T-helper 1 cell (primary cell): ENCODE measurements at places on chromosomes 13 and 19.

DNA sequence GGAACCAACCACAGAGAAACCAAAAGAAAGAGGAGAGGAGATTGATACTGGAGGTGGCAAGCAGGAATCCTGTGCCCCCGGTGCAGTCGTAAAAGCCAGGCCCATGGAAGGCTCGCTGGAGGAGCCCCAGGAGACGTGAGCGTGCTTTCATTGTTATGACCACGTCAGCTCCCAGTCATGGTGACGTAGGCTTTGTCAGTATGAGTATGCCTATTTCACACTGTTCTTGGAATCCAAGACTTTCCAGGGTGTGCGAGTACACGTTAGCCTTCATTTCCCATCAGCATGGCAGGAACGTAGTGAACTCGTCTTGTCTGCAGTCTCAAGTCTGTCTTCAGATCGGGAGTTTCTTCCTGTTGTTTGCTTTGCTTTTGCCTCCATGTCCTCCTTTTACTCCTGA is 15.4 kb upstream of the CHAMP1 start:
- no peak for DNase-seq

DNA sequence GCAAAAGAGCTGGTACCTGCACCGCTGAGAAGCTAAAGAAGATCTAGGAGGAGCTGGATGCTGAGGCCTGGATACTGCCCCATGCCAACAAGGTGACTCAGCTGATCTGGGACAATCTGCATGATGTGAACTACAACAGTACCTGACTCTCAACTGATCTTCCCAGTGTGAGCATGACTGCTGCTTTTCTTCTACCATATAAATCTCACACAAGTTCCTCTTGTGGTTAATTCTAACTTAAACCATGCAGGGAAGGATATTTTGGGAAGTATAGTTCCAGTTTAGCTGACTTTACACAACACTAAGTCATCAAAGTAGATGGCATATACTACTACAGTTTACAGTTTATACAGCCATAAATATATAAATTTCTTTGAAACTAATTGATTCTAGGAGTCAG is 91.9 kb downstream of the SLAIN1 start:
- no peak for DNase-seq

- peak; percentile 47 for DNase-seq
Observed at GRCh38 chr13:33204130-33204927, 81.2 kb downstream of the STARD13 start.

DNA sequence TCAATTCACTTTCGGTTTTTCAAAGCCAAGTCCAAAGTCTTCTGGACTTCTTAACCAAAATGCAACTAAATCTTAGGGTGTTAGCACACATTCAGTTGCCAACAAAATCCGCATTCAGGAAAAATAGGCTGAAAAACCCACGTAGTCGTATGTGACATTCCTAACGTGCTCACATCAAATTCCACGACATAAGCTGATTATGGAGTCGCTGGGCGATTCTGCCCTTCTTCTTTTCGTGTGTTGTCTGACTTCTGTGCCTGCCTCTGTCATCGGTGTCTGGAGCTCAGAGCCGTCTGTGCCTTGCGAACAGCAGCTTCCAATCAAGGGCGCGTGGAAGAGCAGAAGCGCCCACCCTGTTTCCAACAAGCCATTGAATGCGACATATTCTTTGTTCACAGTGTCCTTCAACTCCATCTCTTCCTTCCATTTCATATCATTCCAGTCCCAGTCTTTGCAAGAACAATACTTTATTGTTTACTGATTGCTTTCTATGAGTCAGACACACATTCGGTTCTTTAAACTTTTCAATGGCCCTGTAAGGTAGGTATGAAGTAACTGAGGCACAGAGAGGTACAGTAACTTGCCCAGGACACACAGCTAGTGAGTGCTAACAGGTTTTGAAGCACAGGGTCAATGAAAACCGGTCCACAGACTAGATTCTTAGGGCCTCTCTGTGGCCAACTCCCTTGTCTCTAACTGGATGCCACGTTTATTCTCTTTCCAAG is 8.2 kb upstream of the ZNF507 start:
- DNase-seq: no peak

DNA sequence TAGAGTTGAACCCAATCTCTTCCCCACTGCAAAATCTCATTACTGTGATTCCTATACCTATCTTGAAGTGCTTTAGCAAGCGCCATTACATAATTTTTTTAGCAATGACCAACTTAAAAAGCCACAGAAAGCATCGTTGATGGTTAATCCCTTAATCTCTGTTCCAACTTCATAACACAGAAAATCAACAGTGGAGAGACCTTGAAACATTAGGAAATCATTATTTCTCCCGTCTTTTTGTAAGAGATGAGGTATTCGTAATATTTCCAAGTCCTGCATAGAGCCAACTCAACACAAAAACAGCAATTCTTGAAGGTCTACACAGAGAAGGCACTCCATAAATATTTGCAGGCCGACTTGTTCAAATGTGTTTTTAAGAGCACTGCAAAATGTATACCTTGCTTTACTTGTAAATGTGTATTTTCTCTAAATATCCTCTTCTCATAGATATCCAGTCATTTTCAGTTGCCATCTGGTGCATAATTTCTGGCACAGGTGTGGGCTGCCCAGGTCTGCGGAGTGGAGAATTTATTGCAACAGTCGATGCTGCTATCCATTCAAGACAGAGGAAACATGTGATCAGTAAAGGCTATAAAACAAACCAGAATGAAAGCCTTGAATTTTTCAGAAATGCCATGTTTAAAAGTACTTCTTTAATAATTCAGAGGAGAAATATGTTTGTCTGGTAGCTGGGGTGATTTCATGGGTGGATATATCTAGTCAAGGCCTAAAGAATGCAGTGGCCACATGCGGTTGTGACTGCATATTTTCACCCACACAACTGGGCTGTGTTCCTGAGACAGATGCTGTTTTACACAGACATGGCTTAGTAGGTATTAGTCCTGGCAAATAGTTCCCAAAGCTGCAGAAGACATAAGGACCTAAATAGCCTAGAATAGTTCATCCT is 234.3 kb upstream of the STARD13 start:
- no peak for DNase-seq

GRCh38 chr19:11485245-11485837 is 4.5 kb upstream of the ELAVL3 start:
- DNase-seq: no peak

GRCh38 chr19:48499316-48500090 is 12.1 kb downstream of the LMTK3 start:
- no peak for DNase-seq

DNA sequence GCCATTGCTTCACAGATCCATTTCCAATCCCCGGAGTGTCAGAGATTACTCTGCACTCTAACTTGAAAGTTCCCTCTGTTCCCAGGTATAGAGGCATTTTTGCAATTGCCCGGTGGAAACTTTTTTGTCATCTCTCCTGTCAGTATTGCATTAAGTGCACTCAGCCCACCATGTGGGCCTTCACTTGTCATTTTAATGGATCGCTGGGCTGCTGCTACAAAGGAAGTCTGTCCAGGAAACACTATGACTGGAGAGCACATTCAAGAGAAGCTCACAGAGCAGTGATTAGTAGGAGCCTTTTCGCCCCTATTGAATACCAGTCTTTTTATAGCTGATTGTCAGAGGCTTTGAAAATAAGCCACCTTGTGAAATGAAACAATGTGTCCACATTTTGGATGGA is 180.9 kb downstream of the B3GLCT start:
- no peak for DNase-seq

GRCh38 chr13:96090240-96091101 is 564 bp downstream of the HS6ST3 start:
- DNase-seq: no peak
